ENCODE measurements at places on chromosomes 2 and 18.

DNA sequence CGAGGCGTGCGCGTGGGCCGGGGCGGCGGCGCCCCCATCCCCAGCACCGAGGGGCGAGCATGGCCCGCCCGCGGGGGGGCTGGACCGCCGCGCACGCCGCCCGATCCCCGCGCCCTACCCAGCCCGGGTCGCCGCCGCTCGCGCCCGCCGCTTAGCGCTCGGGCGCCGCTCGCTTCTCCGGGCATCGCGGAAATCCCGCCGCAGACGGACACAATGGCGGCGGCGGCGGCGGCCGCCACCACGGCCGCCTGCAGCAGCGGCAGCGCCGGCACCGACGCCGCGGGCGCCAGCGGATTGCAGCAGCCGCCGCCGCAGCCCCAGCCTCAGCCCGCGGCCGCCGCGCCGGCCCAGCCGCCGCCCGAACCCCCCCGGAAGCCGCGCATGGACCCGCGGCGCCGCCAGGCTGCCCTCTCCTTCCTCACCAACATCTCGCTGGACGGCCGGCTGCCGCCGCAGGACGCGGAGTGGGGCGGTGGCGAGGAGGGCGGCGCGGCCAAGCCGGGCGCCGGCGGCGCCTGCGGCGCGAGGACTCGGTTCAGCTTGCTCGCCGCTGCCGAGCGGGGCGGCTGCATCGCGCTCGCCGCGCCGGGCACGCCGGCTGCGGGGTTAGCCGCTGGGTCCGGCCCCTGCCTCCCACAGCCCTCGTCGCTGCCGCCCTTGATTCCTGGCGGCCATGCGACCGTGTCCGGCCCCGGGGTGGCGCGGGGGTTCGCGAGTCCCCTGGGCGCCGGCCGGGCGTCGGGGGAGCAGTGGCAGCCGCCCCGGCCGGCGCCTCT lies 453 bp downstream of the CABLES1 start:
- no peak for DNase-seq

- no peak for DNase-seq
Observed at GRCh38 chr18:30684825-30685481, 357.6 kb downstream of the DSC3 start.

DNA sequence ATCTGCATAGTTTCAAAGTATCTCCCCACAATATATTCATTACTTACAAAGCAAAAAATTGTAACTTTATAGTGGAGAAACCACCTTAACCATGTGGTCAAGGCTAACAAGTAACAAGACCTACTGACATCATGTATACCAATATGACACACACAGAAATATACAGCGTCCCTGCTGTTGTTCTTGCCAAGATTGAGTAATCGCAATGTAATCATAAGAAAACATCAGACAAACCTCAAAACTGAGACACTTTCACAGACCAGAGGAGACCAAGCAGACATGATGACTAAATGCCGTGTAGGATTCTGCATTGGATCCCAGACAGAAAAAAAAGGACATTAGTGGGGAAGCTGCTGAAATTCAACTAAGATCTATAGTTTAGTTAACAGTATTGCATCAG lies 123.0 kb downstream of the ACAA2 start:
- DNase-seq: no peak

GRCh38 chr2:39642051-39642718 lies 23.5 kb upstream of the TMEM178A start:
- DNase-seq: no peak

- DNase-seq: no peak
Observed at GRCh38 chr18:74299746-74300145, 8.0 kb upstream of the CYB5A start.

DNA sequence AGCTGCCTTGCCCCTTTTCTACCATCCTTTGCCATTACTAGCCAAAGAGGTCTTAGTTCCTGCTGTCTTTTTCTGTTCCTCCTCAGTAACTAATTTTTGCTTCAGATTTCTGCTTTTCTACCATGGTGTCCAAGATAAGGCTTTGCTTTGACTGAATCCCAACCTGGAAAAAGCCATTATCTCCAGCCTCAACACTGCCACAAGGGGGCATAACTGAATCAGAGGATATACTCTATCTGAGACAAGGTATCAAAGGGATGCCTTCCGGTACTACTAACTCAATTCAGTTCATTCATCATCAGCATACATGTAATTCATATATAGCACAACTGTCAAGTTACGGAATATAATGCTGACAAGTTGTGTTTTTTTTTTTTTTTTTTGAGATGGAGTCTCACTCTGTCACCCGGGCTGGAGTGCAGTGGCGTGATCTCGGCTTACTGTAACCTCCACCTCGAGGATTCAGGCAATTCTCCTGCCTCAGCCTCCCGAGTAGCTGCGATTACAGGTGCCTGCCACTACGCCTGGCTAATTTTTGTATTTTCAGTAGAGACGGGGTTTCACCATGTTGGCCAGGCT lies 11.4 kb downstream of the OSGEPL1 start:
- peak; percentile 24 for DNase-seq

GRCh38 chr2:14194233-14194632 lies 438.3 kb upstream of the LRATD1 start:
- no peak for DNase-seq

DNA sequence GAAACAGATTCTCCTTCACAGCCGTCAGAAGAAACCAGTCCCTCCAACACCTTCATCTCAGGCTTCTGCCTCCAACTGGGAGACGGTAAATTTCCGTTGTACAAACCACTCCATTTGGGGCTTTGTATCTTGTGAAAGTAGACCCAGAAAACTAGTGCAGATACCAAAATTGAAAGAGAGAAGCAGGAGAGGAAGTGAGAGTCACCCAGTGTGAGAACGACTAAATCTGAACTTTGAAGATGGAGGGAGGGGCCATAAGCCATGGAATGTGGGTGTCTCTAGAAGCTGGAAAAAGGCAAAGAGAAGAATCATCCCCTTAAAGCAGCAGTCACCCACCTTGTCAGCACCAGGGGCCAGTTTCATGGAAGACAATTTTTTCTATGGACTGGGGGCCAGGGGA lies 88.3 kb upstream of the LRATD1 start:
- DNase-seq: no peak

- DNase-seq: no peak
Observed at GRCh38 chr18:48821251-48821590, 129.5 kb downstream of the SMAD7 start.

- no peak for DNase-seq
Observed at GRCh38 chr2:236847538-236848263, 238.0 kb upstream of the COPS8 start.

GRCh38 chr2:10985260-10985659 lies 73.5 kb downstream of the KCNF1 start:
- DNase-seq: no peak

GRCh38 chr2:164701565-164701964 lies 80.3 kb upstream of the GRB14 start:
- DNase-seq: no peak

- no peak for DNase-seq
Observed at GRCh38 chr18:59416818-59417217, 57.8 kb upstream of the LMAN1 start.

GRCh38 chr2:155298001-155298400 lies 599.5 kb downstream of the KCNJ3 start:
- DNase-seq: no peak

DNA sequence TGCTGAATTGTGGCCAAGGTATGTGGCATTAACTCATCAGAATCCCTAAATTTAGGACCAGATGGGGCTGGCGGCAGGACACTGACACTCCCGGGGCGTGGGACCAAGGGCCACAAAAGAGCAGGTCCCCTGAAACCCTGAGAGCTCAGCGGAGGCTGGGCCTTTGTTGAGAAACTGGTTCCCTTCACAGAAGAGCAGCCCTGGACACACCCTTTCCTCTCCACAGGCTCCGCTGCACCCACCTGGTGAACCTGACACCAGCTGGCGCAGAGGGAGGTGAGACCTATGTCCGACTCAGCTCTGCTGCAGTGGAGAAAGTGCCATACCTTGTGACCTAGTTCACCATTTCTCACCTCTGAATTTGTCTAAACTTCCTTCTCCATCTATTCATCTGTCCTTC lies 119.5 kb downstream of the RTP5 start:
- no peak for DNase-seq
